ENCODE measurements at places on chromosomes 12 and 14. TPM values are rescaled to one million over a fixed set of nuclear protein-coding genes. Genes with fewer than 3 reads are reported as not detected.
A peak's percentile ranks its signal among the peaks of the same experiment; 100 is the strongest.

DNA sequence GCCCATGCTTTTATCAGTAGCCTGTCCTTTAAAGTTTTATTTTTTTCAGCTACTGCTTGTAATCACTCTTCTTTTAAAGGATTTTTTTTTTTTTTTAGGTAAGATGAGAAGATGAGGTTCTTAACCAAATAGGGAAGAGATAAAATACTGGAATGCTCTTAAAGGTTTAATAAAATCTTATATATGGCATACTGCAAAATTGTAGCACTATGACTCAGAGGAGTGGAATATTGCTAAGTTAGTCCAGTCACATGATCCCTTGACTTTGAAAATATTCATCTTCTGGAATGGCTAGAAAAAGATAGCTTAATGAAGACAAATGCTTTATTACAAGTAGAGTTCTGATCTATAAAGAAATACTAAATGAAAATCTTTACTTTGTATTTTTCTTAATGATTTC is 116.6 kb downstream of the NAV3 start:
- DNase-seq, result no peak

GRCh38 chr12:111773801-111774551 is 7.2 kb downstream of the ALDH2 start:
- DNase-seq, result peak; percentile 39

NOXRED1 gene
- 1.6 TPM for total RNA-seq

SMIM41 gene
- total RNA-seq, result not detected

NDUFA9 gene
- 125 TPM for total RNA-seq

GRCh38 chr12:80777587-80777986 is 60.9 kb downstream of the MYF5 start:
- no peak for DNase-seq

DNA sequence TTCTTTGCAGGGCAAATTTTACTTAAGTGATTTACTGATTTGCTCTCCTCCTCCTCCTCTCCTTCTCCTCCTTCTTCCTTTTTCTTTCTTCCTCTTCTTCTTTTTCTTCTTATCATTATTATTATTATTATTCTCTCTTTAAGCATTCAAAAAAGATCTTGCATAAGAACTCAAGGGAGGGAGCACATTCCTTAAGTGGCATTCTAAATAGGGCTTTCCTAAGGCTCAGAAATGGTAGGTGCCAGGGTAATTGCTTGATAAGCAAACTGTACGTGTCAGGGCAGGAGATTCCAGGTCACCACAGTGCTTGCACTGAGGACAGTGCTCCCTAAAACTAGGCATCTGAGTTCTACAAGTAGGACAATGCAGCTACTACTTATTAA is 92.4 kb downstream of the SPTSSA start:
- no peak for DNase-seq

- peak; percentile 36 for DNase-seq
Measured at GRCh38 chr14:57492859-57493258, 798 bp downstream of the CCDC198 start.

- no peak for DNase-seq
Measured at GRCh38 chr14:99540196-99541032, 59.2 kb downstream of the CCNK start.

SPRING1 gene
- total RNA-seq, result 62.1 TPM

MTHFD1 gene
- 164 TPM for total RNA-seq

Measured in Calu3 (cell line).